ENCODE measurements at places on chromosomes 5 and 9.

DNA sequence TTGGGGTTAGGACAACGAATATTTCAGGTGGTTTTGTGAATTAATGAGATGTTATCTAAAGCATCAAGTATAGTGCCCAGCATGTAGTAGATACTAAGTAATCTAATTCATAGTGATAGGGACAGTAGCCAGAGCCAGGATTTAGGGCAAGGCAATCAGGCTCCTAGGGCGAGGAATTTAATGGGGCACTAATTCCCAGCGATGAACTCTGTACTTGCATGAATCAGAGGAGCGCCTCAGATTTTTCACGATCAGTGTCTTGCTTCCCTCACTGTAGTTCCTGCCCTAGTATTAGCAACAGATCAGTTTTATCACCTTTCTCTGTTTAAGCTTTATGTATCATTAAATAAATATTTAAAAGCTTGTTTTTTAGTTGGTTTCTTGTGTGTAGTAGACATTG is 3.1 kb downstream of the AGGF1 start:
- no peak for DNase-seq

- no peak for DNase-seq
Measured at GRCh38 chr5:175701797-175702196, 43.9 kb downstream of the HRH2 start.

DNA sequence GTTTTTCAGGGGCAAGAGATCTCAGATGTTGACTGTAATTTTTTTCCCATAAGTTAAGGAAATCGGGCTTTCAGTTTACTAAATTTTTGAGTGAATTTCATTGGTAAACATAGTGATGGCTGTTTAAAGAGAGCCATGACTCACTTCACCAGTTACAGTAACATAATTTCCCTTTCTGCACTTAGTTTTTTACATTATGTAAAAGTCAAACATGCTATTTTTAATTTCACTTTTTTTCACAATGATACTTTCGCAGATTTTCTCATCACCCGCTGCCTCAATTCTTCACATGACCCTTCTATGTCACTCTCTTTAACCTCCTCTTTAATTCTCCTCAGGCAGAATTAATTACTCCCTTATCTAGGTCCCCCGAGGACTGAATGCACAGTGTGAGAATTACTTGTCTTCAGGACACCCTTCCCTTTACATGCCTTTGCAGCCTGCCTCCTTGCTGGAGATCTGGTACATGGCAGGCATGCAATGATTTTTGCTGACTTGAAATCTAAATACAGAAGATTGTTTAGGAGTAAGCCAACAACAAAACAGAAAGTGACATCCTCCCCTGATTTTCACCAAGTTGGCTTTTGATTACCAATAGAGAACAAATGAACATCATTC is 217.5 kb upstream of the S1PR3 start:
- DNase-seq: no peak

DNA sequence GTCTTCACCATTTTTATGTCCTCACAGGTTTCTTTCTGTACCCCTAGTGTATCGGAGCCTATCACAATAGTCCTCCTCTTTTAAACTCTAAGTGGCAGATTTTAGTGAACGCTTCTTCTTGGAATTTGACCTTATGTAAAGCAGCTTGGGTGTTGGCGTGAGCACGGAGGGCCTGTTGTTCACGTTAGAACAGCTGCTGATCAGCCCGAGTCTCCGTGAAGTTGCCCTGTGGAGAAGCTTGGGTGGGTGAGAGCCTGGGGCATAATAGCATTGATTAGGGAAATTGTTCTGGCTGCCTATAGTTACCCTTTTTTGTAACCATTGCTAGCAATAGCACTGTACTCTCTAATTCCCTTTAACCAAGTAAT is 167.0 kb upstream of the OTULINL start:
- no peak for DNase-seq

- no peak for DNase-seq
Measured at GRCh38 chr5:142360607-142361120, 35.8 kb upstream of the SPRY4 start.

GRCh38 chr5:11793396-11793795 is 110.8 kb downstream of the CTNND2 start:
- DNase-seq: no peak

DNA sequence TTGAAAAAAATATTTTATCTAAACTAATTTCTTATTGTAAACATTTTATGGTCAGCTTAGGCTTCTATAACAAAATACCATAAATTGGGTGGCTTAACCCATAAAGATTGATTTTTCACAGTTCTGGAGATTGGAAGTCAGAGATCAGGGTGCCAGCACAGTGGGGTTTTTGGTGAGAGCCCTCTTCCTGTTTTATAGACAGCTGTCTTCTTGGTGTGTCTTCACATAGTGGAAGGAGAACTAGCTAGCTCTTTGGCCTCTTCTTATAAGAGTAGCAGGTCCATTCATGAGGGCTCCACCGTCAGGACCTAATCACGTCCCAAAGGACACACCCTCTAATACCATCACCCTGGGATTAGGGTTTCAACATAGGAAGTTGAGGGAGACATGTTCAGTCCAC is 26.6 kb downstream of the OTULINL start:
- DNase-seq: no peak

DNA sequence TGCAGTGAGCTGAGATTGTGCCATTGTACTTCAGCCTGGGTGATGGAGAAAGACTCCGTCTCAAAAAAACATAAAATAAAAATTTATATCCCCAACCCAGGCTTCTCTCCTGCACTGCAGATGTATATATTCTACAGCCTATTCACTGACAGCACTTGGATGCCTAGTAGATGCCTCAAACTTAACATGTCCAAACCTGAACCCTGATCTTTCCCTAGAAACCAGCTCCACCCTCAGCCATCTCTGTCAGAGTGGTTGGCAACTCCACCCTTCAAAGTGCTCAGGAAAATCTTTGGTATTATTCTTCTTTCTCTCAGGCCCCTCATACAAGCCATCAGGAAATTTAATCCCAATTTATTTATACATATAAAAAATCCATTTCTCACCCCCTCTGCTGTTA is 36.9 kb upstream of the TXN start:
- no peak for DNase-seq

DNA sequence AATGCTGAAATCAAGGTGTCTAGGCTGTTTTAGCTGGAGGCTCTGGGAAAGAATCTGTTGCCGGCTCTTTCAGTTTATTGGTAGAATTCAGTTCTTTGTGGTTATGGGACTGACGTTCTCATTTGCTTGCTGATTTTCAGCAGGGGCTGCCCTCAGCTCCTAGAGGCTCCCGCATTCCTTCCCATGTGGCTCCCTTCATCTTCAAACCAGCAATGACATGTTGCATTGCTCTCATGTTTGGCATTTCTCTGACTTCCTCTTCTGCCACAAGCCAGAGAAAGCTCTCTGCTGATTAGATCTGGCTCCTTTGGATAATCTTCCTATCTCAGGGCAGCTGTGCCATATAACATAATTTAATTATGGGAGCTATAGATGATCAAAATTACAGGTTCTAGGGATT is 360.3 kb downstream of the LRRC70 start:
- DNase-seq: no peak

GRCh38 chr5:150661086-150661485 is at the start of gene MYOZ3:
MYOZ3 (plus strand) TSS chr5:150661251; CDS start chr5:150662942, 1,691 bp downstream.
- no peak for DNase-seq

- DNase-seq: no peak
Measured at GRCh38 chr9:36862206-36863145, 171.6 kb downstream of the PAX5 start.

DNA sequence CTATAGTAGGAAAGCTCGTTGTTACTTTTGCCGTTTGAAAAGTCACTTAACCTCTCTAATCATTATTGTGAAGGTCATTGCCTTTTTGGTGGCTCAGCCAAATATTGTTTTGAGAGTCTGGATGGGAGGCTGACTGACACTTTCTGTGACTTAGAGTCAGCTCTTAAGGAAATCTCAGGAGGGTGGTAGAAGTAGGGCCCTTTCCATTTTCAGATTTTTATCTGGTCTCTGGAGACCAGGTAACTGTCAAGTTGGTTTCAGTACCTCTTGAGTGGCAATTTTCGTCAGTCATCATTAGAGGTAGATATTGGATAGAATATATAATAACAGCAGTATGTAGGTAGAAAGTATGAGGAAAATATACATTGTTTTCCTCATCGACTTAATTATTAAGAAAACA is 23.3 kb downstream of the UGCG start:
- no peak for DNase-seq

DNA sequence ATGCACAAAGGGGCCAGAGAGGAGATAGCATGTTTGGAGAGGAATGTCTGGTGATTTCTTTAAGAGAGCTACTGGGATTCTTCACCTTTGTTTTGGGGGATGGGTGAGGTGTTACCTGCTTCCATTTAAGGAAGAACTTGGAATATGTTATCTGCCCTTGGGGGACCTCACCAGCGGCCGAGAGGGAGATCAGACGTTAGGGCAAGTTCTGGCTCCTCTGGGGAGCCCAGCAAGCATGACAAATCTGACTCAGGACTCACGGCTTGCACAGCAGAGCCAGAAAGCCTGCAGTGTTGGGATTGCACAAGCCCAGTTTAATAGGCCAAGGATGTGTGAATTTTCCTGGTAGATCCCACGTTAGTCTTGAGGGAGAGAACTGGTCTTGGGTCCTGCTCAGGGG is 40.3 kb downstream of the SLC28A3 start:
- DNase-seq: no peak

GRCh38 chr5:119179857-119180641 is 109.2 kb downstream of the DMXL1 start:
- DNase-seq: no peak

GRCh38 chr5:125236981-125237380 is 490.5 kb upstream of the ZNF608 start:
- DNase-seq: no peak

DNA sequence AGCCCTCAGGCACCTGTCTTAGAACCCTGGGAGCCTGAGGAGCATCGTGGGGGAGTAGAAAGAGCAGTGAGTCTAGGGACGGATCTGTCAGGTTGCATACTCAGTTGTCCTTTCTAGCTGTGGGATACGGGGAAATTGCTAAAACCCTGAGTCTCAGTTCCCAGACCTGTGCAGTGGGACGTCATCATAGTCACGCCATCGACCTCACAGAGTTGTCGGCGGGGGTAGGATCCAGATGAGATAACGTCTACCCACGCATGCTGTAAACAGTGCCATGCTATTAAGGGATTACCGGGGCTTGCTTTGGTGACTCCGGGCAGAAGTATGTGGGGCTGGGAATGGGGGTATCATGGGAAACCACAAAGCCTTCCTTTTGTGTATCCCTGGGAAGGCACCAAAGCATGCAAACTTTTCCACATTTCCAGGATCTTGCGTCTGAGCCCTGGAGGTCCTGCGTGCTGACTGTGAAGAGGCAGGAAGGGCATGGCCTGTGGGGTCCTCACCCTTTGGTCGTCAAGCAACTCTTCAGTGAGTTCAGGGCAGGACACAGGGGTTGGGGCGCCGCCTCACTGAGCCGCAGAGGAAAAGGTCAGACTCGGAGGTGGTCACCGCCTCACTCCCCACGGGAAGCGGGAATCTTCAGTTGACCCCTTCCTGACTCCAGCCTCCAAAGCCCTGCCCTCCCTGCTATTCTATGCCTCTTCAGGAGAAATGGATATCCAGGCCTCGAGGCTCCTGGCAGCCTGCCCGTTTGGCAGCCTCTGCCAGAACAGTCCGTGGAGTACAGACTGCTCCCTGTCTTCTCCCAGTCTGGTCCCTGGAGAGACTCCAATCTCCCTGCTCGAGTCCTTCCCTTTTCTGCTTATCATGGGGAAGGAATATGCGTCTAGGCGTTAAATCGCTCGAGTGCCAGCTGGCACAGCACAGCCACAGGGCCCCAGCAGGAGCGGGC is 186.8 kb upstream of the KLF9 start:
- DNase-seq: no peak

DNA sequence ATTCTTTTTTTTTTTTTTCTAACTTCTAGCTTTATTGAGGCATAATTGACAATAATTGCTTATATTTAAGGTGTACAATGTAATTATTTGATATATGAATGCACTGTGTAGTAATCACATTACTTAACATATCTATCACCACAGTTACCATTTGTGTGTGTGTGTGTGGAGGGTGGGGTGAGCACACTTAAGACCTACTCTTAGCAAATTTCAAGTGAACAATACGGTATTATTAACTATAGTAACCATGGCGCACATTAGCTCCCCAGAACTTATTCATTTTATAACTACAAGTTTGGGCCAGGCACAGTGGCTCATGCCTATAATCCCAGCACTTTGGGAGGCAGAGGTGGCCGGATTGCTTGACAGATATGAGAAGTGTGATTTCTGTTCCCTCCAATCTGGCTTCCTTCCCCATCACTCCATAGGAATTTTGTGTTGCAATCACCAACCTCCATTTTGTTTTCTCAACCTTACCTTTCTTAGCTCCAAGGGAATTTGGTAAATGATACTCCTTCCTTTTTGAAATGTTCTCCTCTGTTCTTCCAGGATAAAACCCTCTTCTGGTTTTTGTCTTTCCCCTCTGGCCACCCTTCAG is 14.9 kb downstream of the TXN start:
- no peak for DNase-seq

DNA sequence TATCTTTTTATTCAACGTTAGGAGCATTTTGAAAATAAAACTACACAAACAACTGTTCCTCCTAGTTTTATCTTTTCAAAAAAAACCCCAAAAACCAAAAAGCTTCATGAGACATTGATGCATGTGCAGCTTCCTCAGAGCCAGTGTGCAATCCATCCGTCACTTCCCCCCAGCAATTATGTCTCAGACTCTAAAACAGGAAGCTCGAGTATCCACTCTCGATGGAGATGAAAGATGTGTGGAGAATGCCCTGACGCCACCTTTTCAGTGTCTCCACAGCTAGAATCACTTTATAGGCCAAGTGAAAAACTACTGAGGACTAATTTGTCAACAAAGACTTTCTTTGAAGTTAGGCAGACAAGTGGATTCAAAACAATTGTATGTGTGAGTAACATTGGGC is 408.9 kb upstream of the SMARCA2 start:
- DNase-seq: no peak

- DNase-seq: no peak
Measured at GRCh38 chr5:141942185-141942857, 15.7 kb downstream of the PCDH12 start.

- no peak for DNase-seq
Measured at GRCh38 chr5:107868650-107869409, 198.1 kb upstream of the EFNA5 start.

GRCh38 chr5:178531786-178532185 is 58.4 kb downstream of the COL23A1 start:
- DNase-seq: no peak

DNA sequence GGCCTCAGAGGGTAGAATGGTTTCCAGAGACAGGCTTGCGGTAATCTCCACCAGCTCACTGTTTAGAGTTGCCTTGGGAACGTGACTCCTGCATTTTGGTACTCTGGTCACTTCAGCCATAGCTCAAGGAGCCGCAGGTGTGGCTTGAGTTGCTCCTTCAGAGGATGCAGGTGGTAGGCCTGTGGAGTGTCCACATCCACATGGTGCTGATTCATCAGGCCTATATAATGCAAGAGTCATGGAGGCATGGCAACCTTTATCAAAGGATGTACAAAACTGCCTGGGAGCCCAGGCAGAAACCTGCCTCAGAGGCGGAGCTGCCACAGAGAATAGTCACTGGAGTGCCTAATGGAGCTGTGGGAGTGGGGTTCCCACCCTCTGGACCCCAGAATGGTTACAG is 114.2 kb downstream of the ANXA1 start:
- DNase-seq: no peak

All from activated CD8-positive, alpha-beta memory T cell treated with anti-CD3 and anti-CD28 coated beads for 1 hour (primary cell).